ENCODE measurements at places on chromosomes 11 and 22.

GRCh38 chr11:16795146-16795545 lies 56.7 kb downstream of the C11orf58 start:
- DNase-seq, result no peak

DNA sequence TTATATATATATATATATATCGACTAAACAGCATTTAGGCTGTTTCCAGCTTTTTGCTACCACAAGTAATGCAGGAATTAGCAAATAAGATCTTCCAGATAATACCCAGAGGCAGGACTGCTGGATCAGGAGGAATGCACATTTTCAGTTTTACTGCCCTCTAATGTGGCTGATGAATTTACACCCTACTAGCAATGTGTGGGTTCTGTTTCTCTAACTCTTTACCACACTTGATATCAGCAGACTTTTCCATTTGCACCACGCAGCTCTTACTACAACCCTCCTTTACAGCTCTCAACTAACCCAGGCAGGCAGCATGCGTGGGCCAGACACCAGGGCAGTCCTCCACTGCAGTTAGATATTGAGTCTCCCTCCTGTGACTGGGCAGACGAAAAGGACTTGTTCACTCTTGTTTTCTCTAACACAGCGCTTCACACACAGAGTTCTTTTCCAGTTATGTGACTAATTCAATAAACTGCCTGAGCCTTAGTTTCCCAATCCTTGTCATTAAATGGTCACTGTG lies 67.7 kb downstream of the IGLL5 start:
- DNase-seq, result no peak

DNA sequence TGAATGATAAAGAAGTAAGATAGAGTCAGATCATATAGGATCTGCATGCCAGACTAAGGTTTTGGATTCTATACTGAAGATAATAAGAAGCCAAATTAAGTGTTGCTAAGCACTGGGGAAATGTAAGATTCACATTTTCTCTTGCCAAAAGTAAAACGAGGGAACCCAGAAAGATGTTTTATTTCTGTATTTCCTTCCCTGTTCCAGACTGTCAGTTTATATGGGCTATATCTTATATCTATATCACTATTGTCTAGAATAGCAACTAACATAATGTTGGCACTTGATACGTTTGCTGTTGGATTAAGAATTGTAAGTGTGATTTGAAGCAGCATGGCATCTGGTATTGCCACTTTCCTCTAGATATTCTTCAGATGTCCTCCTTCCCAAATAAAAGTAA lies 8.3 kb downstream of the OR52E6 start:
- no peak for DNase-seq

DNA sequence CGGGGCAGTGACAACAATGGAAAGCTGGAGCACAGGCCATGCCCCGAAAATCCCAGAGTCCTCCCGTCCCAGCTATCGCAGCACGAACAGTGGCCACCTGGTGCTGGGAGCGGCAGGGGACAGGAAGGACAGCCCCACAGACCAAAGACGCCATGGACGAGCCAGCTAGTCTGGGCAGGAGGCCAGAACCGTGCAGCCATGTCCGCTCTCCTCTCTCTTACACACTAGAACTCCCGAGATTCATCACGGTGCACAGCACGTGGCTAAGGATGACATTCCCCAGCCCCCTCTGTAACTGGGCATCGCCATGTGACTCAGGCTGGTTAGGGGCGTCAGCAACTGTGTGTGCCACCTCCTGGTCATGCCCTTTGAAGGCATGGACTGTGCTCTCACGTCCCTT lies 4.6 kb downstream of the CDPF1 start:
- no peak for DNase-seq

- DNase-seq, result no peak
Observed at GRCh38 chr22:45917146-45917545, 59.8 kb downstream of the WNT7B start.

DNA sequence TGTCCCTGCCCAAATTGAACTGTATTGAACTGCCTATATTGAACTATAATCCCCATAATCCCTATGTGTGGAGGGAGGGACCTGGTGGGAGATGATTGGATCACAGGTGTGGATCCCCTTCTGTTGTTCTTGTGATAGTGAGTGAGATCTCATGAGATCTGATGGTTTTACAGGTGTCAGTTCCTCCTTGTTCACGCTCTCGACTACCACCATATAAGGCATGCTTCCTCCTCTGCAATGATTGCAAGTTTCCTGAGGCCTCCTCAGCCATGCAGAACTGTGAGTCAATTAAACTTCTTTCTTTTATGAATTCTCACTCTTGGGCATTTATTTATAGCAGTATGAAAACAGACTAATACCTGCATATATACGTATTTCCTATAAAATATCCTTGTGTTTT lies 206.5 kb upstream of the PDGFD start:
- DNase-seq, result no peak

DNA sequence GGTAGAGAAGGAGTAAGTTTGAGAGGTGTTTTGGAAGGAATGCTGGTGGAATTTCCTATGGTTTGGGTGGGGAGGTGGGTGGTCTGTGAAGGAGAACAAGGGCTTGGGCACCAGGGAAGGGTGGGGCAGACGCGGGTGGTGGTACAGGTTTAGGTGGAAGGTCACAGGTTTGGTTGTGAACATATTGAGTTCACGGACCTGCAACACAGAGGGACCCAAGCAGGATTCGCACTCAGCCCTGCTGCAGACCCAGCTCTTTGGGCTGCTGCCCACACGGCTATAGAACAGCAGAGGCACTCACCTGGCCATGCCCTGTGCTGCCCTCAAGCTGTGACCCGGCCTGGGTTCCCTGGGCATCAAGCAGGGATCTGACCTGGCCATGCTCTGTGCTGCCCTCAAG lies 33.5 kb upstream of the EMID1 start:
- DNase-seq, result no peak

GRCh38 chr22:36713436-36713835 lies 9.9 kb upstream of the CACNG2 start:
- DNase-seq, result no peak

DNA sequence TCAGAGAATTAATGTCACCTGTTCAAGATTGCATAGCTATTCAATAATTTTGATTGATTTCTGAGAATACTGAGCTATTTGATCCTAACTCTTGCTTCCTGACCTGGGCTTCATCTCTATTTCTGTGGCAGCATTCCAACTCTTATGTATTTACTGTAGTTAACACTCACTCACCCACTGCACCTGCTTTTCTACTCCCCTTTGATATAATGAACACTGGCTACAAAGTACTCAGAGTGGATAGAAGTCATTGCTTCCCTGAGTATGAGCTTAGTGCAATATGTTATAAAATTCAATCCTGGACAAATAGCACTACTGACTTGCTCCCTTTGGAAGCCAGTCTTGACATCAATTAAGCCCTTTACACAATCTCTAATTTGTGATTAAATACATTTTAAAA lies 117.2 kb downstream of the APIP start:
- no peak for DNase-seq

Data from GM18507 (cell line).